ENCODE measurements at places on chromosomes 4 and X.

DNA sequence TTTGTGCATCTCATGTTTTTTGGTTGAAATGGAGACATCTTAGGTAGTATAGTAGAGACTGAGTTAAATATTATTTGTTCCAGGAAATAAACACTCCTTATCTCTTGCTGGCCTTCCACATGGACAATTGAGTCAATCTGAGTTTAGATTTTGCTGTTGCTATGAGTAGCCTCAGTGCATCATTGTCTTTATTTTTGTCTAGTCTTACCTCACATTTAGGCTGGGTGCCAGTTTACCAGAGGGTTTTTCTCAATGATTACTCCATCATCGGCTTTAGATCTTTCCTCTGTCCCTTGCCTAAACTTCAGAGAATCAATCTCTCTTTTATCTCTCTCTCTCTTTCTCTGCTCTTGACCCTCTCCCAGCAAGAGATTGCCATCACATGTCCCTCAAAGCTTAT lies 73.6 kb downstream of the GABRB1 start:
- DNase-seq, result no peak

GRCh38 chr4:16745009-16745635 lies 153.3 kb downstream of the LDB2 start:
- no peak for DNase-seq

- DNase-seq, result no peak
These were observed 259.4 kb upstream of the CENPE start for GRCh38 chr4:103457566-103457965.

DNA sequence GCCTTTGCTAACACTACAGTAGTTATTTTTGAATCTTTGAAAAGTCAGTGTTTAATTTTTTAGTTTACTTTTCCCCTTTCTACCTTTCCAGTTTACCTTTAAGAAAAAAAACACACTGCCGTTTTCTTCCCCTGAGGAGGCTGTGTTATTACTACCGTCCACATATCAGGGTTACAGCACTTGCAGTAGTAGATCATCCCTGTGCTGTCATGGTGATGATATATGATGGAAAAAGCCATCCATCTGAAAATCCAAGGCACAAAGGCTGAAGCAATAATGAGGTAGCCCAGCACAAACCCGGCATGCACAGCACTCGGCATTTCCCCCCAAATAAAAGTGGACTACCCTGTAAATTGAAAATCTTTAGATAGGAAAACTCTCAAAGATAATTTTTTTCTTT lies 258.7 kb downstream of the CXXC4 start:
- DNase-seq, result no peak

- DNase-seq, result no peak
These were observed 1.4 kb downstream of the SLC16A2 start for GRCh38 chrX:74422576-74423288.

DNA sequence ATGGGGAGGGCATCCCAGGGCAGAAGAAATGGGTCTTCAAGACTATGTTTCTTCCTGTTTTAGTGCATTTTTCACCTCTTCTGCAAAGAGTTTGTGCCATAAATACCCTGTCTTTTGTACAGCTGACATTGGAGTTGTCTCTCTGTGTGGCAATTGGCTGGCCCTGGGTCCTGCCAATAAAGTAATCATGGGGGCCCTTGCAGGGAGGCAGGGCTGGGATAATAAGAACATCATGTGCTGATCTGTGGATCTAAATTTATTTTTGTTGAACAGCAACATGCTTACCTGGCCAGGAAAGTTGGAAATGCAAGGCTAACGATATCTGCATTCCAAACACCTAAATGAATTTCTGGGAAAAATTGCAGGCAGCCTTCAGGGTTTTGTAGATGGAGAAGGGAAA lies 174.6 kb upstream of the GATB start:
- DNase-seq, result no peak

GRCh38 chr4:87030755-87031441 lies 96.1 kb downstream of the AFF1 start:
- no peak for DNase-seq

GRCh38 chr4:1334579-1334895 lies 12.5 kb upstream of the UVSSA start:
- no peak for DNase-seq

DNA sequence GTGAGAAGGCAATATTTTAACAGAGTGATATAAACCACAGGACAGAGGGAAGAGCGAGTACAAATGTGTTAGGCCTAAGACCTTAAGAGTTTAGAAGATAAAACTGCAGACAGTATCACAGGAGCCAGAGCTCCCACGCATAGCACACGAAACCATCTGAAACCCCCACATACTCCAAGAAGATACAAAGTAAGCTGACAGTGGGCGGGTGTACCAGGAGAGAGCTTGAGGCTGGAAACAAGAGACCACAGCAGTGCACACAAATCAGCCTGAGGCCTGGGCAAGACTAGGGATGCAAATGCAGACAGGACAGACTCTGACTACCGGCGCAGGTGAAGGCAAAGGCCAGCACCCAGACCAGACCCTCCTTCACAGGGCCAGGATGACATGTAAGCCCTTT lies 54.1 kb upstream of the ARHGAP24 start:
- no peak for DNase-seq

DNA sequence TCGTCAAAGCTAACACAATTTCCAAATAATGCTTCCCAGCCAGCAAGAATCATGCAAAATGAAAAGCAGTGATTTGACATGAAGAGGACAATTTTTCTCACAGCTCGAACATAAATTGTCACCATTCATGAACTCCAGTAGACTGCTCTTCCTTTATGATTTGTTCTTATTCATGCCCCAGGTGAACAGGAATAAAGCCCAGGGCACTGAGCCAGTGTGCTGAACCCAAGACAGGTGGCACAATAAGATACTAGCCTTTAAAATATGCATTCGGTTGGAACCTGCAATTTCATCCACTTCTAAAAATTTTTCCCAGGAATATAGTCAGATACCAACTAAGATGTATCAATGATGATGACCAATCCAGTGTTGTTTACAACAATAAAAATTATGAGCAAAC lies 139.7 kb downstream of the PRSS12 start:
- DNase-seq, result no peak

DNA sequence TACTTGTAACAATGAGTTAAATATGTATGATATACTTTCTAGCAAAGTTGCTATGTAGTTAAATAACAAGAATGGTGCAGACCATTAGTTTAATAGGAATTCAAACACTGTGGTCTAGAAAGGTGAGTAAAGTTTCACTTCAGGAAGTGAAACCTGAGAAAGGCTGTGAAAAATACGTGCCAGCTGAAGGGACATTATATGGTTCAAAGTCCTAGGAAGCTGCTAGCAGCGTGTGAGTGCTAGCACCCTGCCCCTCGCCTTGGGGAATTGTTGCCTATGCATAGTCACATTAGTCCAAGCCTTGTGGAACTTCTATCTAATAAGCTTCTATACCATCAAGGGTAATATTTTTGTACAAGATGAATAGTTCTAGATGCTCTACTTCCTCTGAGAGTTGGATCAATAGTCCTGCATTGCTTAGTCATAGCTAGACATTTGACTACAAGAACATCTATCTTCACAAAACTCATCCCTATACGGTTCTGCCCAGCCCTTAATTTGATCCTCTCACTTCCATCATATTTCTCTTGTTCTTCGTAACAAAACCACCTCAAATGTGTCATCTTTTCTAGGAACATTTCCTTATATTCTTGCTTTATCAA lies 45.8 kb upstream of the ARSJ start:
- no peak for DNase-seq

DNA sequence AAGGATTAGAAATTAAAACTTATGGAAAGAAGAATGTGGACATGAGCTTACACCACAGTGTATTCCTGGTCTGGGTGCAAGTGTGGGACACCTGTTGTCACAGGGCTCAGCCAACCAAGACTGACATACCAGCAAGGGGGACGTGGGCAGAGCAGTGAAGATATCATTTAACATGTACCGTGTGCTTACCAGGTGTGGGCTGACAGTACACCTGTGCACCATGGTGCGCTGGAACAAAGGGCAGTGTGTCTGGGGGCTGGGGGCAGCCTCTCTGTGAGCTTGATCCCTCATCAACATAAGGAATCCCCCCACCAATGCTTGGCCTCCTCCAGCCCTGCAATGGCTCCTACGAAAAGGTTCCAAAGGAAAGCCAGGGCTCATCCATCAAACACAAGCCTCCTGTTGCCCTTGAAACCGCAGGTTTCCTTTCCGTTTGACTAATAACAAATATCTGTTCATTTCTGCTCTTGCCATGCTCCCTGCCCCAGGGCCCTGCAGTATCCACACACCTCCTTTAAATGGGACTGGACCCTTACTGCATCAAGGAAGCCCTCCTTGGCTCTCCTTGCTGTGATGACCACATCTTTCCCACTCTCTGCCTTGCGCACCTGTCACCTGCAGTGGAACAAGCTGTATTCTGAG lies 16.7 kb downstream of the EVC2 start:
- DNase-seq, result no peak

GRCh38 chr4:80112236-80112635 lies 39.2 kb upstream of the ANTXR2 start:
- DNase-seq, result no peak

DNA sequence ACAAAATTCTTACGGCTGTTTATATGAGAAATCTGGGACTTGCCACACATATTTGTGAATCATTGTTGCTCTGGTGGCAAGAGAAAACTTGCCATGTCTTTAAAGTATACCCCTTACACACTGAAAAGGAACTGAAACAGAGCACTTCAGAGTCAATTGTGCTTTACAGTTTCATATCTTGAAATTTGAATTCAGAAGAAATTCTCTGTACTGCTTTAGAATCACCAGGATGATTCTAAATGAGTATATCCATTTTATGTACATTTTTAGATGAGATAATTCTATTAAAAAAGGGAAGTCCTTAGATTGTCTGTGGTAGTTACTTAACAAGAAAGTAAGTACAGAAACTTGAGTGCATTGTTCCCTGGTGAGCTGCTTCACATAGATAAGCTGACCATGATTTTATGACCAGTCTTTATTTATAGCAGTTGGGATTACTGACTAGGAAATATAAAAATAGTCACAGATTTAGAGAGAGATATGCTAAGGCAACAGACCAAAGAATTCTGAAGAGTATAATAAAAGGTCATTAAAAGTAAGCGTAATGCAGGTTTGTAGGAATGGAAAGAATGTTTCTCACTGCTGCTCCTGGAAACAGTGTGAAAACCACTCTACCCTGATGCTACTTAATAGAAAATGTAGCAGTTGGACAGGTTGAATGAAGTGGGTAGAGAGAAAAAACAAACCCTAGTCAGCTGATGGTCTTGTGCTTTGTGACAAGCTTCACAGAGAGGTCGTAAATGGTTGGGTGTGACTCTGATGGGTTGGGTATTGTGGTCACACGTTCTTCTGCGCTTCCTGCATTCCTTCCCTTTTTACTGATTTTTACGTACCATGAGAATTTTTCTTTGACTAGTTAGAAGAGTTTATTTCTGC lies 41.0 kb downstream of the FNIP2 start:
- peak; percentile 66 for DNase-seq

- DNase-seq, result peak; percentile 76
These were observed 60.1 kb downstream of the SH2D1A start for GRCh38 chrX:124406294-124407014.

DNA sequence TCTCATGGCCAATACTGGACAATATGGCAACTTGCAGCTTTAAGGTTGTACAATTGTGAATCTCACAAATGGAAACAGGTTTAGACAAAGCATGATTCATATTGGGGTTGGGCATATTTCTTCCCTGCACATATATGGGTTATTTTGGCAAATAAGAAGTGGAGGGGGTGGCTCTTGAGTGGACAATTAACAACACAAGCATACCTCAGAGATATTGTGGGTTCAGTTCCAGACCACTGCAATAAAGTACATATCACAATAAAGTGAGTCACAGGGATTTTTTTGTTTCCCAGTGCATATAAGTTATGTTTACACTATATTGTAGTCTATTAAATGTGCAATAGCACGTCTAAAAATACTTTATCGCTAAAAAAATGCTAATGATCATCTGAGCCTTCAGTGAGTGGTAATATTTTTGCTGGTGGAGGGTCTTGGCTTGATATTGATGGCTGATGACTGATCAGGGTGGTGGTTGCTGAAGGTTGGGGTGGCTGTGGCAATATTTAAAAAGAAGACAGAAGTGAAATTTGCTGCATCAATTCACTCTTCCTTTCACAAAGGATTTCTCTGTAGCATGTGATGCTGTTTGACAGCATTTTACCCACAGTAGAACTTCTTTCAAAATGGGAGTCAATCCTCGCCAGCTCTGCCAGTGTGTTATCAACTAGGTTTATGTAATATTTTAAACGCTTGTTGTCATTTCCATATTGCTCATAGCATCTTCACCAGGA lies 50.5 kb upstream of the OGT start:
- DNase-seq, result no peak

DNA sequence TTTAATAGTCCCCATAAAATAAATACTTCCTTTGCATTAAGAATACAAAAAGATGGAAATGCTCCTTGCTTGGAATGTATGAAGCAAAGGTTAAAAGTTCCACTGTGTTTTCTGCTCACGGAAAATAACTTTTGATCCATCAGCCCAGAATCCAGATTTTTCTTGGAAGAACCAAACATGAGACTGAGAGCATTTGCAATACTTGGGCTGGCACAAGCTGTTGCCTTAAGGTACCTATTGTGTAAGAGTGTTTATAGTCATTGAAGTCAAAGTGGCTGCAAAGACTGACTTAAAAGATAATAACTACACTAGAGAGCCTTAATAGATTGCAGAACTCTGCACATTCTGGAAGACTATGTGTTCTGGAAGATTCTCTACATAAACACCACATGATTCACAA lies 281.4 kb downstream of the RAB28 start:
- DNase-seq, result no peak

DNA sequence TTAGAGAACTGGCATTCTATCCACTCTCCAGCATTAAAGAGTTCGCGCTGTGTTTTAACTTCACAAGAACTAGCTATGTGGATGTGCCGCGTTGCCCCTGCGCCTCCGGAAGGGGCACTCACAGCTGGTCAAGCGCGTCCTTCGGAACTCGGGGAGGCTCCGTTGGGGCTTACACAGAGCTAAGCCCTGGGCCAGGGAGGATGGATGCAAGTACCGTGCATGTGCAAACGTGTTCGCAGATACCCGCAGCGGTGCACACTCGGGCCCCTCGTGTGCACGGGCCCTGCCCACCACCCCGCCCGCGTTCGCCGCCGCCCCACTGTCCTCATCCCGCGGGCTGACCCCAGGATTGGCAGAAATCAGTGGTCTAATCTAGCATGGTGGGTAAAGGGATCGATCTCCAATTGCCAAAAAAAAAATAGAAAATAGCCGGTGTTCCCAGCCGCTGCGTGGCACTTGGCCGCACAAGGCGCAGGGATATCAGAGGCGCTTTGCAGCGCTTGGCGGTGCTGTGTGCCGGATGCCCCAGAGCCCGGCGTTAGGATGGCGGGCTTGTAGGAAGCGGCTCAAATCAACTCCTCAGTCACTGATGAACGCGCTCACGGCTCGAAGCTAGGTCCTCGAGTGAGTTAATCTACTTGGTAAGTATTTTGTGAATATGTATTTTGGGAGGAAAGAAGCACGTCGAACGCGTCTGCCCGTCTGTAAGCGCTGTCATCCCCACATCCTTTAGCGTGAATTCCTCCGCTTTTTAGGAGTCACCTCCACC lies 989 bp upstream of the PCDH10 start:
- peak; percentile 21 for DNase-seq

- DNase-seq, result no peak
These were observed 16.5 kb downstream of the ELOVL6 start for GRCh38 chr4:110181890-110182289.
